ENCODE measurements at places on chromosomes 13 and 19.

GRCh38 chr19:29016353-29016752, 196.6 kb downstream of the UQCRFS1 start:
- no peak for DNase-seq

- no peak for DNase-seq
Observed at GRCh38 chr19:32682317-32682716, 6.7 kb downstream of the RGS9BP start.

DNA sequence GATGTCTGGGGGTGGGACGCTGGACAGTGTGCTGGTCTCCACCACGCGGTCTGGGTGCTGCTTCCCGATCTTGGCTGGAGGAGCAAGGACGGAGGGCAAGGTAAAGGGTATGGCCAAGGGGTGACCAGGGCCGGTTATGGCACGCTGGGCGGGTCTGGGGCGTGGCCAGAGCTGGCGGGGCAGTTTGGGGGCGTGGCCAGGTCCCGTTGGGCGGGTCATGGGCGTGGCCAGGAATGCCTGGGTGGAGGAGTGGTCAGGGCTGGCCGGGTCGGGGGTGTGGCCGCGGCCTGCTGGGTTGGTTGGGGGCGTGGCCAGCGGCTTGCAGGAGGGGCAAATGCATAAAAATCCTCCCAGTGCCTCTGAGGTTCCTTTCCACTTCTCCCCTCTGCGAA, 19.2 kb downstream of the GPX4 start:
- DNase-seq: no peak

DNA sequence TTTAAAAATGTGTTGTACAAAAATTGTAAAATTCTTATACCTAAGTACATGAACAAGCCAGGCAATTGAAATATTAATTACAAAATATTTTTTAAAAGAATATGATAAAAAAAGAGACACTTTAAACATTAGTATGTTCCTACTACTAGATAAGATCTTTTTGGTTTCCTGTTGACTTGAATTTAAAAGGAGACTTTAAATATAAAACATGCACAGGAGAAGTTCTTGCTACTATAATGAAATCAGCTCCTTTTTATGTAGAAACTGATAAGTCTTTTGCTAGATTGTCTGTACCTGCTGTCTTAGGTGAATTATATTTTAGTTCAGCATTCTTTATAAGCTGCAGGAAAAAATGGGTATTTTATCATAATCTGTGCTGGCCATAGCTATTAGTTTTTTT, 140.2 kb downstream of the TNFSF13B start:
- DNase-seq: no peak

GRCh38 chr13:37241786-37242185, 136.3 kb upstream of the CSNK1A1L start:
- DNase-seq: no peak

DNA sequence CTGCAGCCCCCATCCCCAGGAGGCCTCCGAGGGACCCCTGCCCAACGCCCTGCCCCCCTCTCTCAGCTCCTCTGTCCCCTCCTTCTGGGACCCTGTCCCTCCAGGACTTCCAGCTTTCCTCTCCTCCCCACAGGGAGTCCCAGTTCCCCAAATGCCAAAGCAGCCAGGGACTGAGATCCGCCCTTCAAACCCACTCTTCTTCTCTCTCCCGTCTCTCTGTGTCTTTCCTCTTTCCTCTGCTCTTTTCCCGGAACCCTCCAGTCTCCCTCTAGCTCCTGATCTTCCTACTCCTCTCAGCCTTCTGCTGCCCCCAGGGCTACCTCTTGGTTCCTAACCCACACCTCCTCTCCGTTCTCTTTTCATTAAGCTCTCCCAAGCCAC, 377 bp downstream of the CA11 start:
- DNase-seq: no peak

- no peak for DNase-seq
Observed at GRCh38 chr19:4455719-4456475, 1.7 kb downstream of the UBXN6 start.

DNA sequence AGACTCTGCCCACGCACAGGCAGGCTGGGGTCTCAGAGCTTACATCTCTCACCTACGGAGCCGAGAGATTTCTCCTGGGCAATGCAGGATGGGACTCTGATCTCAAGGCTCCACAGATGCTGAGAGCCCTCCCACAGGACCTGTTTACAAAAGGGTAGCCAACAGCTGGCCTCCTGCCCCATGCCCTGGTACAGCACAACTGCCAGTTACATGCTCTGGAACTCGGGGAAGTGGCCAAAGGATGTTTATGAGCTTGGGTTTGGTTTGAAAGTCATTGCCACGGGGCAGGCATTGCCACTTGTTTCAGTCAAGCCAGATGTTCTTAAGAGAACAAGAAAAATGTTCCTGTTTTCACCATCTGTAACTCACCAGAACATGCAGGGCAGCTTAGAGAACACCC, 3.5 kb downstream of the DHRS12 start:
- no peak for DNase-seq

- DNase-seq: no peak
Observed at GRCh38 chr13:93624311-93624777, 397.7 kb downstream of the GPC6 start.

GRCh38 chr19:52896431-52897137, 851 bp downstream of the ZNF320 start:
- no peak for DNase-seq

GRCh38 chr19:1626417-1627010, 21.3 kb upstream of the UQCR11 start:
- no peak for DNase-seq

DNA sequence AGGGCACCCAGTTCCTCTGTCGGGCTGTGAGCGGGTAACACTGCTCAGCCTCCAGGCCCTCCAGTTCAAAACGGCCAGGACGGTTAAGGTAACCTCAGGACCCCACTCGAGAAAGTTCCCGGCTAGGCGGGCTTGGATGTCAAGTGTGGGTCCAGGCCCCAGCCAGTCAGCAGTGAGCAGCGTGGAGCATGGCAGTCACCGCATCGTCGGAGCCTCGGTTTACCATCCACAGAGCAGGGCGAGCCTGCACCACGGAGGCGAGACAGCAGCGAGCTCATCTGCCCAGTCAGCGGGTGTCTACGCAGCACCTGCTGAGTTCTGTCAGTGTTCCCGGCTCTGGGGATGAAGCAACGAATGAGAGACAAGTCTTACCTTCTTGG, 8.0 kb upstream of the CNOT3 start:
- no peak for DNase-seq

DNA sequence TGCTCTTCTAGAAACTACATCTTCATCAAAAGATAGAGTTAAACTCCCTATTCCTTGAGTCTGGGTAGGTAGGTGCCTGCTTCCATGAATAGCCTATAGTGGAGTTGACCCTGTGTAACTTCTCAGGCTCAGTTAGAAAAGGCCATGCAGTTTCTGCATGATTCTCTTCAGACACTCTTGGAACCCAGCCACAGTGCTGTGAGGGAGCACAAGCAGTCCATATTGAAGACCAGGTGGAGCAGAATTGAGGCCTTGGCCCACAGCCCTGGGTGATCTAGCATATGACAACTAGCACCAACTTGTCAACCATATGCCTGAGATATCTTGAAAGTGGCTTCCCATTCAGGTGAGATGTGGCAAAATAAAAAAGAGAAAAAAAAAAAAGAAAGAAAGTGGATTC, 10.3 kb upstream of the PAN3 start:
- DNase-seq: no peak

DNA sequence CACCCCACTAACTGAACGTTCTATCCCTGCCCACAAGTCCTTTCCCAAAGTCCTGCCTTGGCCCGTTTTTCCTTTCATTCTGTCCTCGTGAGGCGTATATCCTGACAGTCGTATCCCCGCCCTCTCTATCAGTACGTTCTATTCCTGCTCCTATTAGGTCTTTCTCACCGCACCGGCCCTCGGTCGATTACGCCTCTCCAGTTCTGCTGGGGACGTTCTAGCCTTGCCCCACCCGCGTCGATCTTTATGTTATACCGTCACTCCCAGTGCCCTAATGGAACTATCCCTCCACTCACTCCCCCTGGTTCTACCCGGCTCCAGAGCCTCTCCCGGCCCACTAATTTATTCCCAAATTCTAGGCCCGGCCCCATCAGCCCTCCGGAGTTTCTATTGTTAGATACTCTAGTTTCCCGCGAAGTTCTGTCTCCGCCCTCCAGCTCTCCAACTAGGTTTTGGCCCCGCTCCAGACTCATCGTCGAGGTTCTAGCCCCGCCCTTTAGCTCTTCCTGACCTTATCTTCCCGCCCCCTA, 2.0 kb downstream of the PLAUR start:
- no peak for DNase-seq
